ENCODE measurements at places on chromosomes 5 and 9.

DNA sequence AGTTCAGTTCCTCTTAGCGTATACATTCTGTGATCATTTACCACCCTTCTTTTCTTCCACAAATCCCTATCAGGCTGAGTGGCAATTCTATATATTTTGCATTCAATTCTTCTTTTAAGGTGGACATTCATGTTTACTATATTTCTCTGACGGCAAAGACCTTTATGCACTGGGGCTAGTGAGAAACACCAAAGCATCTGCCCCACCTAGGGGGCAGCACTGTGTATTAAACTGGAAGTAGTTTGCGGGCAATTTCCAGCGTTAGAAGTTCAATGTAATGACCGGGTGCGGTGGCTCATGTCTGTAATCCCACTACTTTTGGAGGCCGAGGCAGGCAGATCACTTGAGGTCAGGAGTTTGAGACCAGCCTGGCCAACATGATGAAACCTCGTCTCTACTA, 27.9 kb upstream of the FBXL7 start:
- no peak for DNase-seq

- no peak for DNase-seq
These were observed 94.9 kb upstream of the NMUR2 start for GRCh38 chr5:152499814-152500535.

GRCh38 chr5:55052383-55052931, 28.4 kb downstream of the GZMK start:
- peak; percentile 67 for DNase-seq

DNA sequence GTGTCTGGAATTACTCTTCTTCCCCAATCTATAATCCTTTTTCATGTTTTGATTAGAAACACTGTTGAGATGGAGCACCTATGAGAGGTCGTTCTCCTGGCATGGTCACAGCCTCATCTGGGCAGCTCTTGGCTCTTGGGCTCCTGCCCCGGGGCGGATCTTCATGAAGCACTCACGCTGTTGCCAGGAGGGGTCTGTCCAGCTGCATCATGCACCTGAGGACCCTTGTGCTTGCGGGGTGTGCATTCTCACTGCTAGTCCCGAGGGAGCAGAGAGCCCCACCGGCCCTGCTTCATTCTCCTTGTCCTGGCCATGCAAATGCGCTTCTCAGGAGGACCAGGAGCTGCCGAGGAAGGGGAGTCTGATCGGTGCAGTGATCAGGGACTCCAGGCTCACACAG, 117.6 kb upstream of the S1PR3 start:
- DNase-seq = no peak

GRCh38 chr9:110340306-110340705, 2.6 kb upstream of the TXNDC8 start:
- no peak for DNase-seq

Measured in RWPE1 (cell line).